Activated T-cell treated with anti-CD3 and anti-CD28 coated beads, Interleukin-2, amount 50 U/mL, for 72 hours (primary cell): ENCODE measurements at places on chromosomes 13 and 19. TPM values are rescaled to one million over a fixed set of nuclear protein-coding genes. Genes with fewer than 3 reads are reported as not detected.

The PRKACA gene
- total RNA-seq: 75.0 TPM

The PROZ gene
- total RNA-seq: not detected

The FFAR2 gene
- total RNA-seq: not detected

The ERVV-1 gene
- total RNA-seq: not detected

DNA sequence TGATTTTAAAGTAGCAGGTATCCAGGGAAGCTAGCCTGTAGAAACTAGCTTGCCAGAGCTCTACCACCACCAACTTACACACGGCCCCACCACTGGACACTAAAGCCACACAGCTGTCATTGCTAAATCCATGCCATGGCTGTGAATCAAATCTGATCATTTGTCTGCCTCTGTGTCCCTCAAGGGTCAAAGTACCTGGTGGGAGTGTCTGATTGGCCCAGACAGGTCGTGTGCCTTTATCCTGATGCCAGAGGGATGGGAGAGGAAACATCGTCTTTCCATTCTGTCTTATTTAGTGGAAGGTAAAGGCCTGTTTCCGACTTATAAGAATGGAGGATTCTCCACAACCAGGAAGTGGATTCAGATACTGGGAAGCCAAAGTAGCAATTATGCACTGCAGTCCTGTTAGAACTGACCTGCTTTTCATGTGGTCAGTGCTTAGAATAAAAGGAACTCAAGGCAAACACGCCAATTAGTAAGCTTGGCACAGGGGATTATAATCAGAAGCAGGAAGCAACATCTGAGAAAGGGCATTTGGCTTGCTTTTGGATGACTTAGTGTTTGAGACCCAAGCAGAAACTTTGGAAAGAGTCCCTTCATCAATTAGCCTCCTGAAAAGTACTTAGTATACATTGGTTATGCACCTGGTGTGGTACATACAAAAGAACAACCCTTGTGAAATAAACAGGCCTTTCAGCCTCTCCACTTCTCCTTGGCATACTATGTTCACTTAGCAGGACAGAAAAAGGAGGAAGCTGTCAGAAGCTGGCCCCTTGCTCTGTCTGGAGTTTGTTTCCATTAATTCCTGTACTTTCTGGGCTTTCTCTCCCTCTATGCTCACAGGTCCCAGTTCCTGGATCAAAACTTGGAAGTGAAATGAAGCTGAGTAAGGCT lies 192.4 kb downstream of the NUFIP1 start:
- no peak for DNase-seq

GRCh38 chr19:10677751-10678150 lies 23.5 kb upstream of the QTRT1 start:
- no peak for DNase-seq

GRCh38 chr19:39200803-39201115 lies 3.3 kb downstream of the SYCN start:
- DNase-seq: no peak

- peak; percentile 29 for DNase-seq
Measured at GRCh38 chr13:109569958-109570711, 216.2 kb downstream of the IRS2 start.

GRCh38 chr19:10887616-10888367 lies 16.4 kb downstream of the CARM1 start:
- DNase-seq: no peak

DNA sequence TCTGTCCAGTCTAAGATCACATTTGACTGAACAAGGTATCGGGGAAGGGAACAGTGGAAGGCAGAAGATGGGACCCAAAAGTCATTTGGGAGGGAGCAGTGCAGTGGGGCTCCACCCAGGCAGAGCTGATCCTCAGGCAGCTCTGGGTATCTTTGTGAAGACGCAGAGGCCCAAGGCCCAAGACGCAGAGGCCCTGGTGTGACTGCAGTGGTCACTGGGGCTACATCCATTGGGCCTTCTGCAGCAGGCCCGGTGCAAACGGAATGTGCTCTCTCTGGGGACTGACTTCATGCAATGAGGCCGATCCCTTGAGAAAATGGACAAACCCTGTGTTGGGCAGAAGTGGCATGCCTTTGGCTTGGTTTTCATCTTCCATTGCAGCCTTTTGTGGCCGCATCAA lies 463.4 kb upstream of the ZNF507 start:
- no peak for DNase-seq
